Daoy (cell line): ENCODE measurements at places on chromosomes 7 and 10. TPM values are rescaled to one million over a fixed set of nuclear protein-coding genes. Genes with fewer than 3 reads are reported as not detected.

The NAT16 gene
- not detected in 2 replicates for total RNA-seq

The UPK3BL1 gene
- 19.8 and 20.9 TPM in 2 replicates for total RNA-seq

The HOXA4 gene
- total RNA-seq = 4.1 and 6.7 TPM in 2 replicates

The HOXA7 gene
- 21.7 and 24.4 TPM in 2 replicates for total RNA-seq

The ZNF862 gene
- 2.9 and 3.0 TPM in 2 replicates for total RNA-seq

The OPTN gene
- total RNA-seq = 27.8 and 32.1 TPM in 2 replicates

The COL1A2 gene
- 596 and 732 TPM in 2 replicates for total RNA-seq

The IRF5 gene
- 0.60 and 2.2 TPM in 2 replicates for total RNA-seq

The ACTL6B gene
- not detected in 2 replicates for total RNA-seq

The SRGN gene
- total RNA-seq = 8.3 and 11.5 TPM in 2 replicates

The ZNF786 gene
- 4.8 and 6.9 TPM in 2 replicates for total RNA-seq

The DMTF1 gene
- total RNA-seq = 39.8 and 43.8 TPM in 2 replicates

The FEZF1 gene
- 0.03 and 0.69 TPM in 2 replicates for total RNA-seq

The SLC13A4 gene
- total RNA-seq = not detected in 2 replicates

The ACTA2 gene
- 12.3 and 21.0 TPM in 2 replicates for total RNA-seq

The AZGP1 gene
- 0.29 and 0.74 TPM in 2 replicates for total RNA-seq

The CDK14 gene
- 14.1 and 14.3 TPM in 2 replicates for total RNA-seq

The PTF1A gene
- total RNA-seq = not detected in 2 replicates

The CTTNBP2 gene
- 3.6 TPM in 2 replicates for total RNA-seq

The EN2 gene
- total RNA-seq = 1.4 and 3.5 TPM in 2 replicates

The NUDCD3 gene
- 75.3 and 95.7 TPM in 2 replicates for total RNA-seq

The CEP55 gene
- 98.9 and 128 TPM in 2 replicates for total RNA-seq

The CFAP58 gene
- total RNA-seq = 0.06 TPM in 2 replicates

The PNLIP gene
- not detected in 2 replicates for total RNA-seq

The CDC14C gene
- total RNA-seq = not detected in 2 replicates

The CYP26A1 gene
- total RNA-seq = 0.15 and 0.17 TPM in 2 replicates

The CYP3A5 gene
- 0.12 and 0.57 TPM in 2 replicates for total RNA-seq

The FBXL13 gene
- 3.1 and 8.3 TPM in 2 replicates for total RNA-seq

The MSS51 gene
- 0.15 and 0.57 TPM in 2 replicates for total RNA-seq

The CACNA2D1 gene
- 4.3 and 5.4 TPM in 2 replicates for total RNA-seq

The LRRC18 gene
- total RNA-seq = not detected in 2 replicates

The TSPAN12 gene
- 15.9 and 17.7 TPM in 2 replicates for total RNA-seq

The NUTM2A gene
- total RNA-seq = 0.17 and 0.24 TPM in 2 replicates

The TRIL gene
- total RNA-seq = 0.11 and 0.15 TPM in 2 replicates

The SHH gene
- 0.60 and 0.86 TPM in 2 replicates for total RNA-seq

The TMEM139 gene
- not detected in 2 replicates for total RNA-seq

The MUC12 gene
- total RNA-seq = 1.4 and 8.7 TPM in 2 replicates
